ENCODE measurements at places on chromosomes 2 and 18.

DNA sequence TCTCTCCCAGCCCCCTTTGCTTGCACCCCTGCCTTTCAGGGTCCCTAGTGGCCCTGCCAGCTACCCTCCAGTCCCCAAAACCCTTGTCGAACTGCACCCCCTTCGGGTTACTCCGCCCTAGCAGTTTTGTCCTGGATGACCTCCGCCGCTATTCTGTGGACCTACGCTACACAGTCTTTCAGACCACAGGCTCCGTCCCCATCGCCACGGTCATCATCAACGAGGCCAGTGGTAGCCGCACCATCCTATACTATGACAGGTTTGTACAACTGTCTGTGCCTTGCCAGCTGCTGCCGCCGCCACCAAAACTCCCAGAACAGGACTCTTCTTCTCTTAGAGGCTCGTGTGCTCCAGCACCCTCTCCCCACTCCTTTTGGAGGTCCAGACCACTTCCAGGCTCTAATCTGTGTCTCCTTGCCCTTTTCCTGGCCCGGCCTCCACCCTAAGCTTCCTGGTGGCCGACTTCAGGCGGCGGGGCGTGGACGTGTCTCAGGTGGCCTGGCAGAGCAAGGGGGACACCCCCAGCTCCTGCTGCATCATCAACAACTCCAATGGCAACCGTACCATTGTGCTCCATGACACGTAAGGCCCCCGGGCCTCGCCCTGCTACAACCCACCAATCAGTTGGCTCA lies 7.9 kb downstream of the KHK start:
- DNase-seq = no peak

GRCh38 chr2:124254621-124255020 lies 229.5 kb downstream of the CNTNAP5 start:
- DNase-seq = no peak

GRCh38 chr2:182951948-182952663 lies 85.7 kb upstream of the FRZB start:
- no peak for DNase-seq

DNA sequence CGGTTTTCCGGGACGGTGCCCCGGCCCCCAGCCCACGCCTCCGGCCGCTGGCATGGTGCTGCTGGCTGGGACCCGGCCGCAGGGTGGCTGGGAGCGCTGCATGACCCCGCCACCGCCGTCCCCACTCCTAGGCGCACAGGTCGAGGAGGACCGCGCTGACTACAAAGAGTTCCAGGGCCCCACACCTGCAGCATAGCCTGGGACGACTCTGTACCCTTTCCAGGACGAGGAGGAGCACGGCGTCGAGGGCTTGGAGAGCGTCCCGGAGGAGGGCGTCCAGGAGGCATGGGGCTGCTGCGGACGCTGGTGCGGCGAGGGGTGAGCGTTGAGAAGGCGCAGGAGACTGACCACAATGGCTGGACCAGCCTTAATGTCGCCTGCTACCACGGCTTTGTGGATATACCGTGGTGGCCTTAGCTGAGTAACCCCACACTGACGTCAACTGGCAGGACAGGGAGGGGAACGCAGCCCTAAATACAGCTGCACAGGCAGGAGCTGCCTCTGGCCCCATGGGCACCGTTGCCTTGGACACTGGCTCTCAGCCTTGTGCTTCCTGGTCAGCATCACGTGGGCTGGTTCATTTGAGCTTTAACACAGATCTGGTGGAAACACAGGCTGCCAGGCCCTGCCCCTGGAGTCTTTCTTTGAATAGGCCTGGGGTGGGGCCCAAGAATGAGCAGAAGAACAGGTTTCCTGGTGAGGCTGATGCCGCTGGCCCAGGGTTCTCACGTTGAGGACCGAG lies 40.9 kb upstream of the TRIM43B start:
- no peak for DNase-seq

DNA sequence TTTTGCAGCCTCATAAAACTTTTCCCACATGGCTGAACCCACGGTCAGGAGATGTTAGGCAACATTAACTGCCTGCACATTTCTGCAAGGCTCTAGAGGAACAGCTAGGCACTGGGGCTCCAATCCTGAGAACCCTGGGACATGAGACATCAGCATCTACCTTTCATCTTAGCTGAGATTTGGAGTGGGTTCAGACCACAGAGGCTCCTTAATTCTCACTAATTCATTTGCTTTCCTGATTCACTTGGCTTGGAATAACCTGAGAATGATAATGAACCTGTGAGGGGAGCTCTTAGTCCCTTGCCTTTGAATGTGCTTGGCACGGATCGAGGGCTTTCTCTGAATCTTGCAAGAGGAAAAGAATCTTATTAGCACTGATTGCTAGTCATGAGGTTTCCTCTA lies 266.2 kb downstream of the FIGN start:
- no peak for DNase-seq

- peak; percentile 78 for DNase-seq
Observed at GRCh38 chr18:32919799-32920198, 147.0 kb upstream of the KLHL14 start.

DNA sequence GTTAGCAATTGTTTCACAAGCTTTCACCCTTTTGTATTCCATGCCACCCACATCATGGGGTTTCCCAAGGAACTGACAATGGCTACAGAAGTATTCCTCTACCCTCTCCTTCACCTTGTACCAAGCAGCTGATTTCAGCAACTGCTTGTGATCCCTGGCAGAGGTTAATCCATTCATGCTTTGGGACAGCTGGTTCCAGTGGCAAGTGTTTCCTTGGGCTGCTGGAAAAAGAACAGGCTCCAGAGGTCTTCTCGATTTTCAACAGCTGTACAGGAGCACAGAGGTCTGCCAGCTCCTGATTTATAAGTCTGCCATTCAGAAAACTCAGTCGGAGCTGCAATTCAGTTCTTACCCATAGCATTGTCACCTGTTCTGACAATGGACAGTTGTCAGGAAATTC lies 239.2 kb upstream of the CWC22 start:
- no peak for DNase-seq

GRCh38 chr2:43491065-43491639 lies 104.7 kb downstream of the THADA start:
- DNase-seq = no peak

GRCh38 chr2:11621410-11621809 lies 48.6 kb downstream of the NTSR2 start:
- DNase-seq = no peak

- DNase-seq = peak; percentile 24
Observed at GRCh38 chr2:33395655-33396249, 80.7 kb upstream of the RASGRP3 start.

DNA sequence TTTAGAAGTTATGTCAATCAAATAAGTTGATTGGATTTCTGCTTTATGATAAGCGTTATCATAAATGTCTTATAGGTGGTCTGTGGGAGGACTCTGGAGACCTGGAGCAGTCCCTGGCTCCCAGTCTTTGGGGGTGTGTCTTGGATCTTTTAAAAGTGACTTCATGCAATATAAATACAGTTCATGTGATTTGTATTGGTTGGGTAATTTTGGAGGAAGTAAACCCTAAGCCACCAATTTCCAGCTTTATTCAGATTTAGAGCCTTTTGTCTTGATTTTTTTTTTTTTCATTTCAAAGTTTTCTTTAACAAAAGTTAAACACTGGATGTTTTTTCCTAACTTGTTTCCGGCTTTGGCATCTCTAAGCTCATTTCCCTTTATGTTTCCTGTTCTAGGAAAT lies 68.8 kb downstream of the MAP4K4 start:
- DNase-seq = no peak

GRCh38 chr2:150491943-150492342 lies 4.5 kb upstream of the RND3 start:
- DNase-seq = no peak

- DNase-seq = no peak
Observed at GRCh38 chr18:43578706-43579105, 301.4 kb upstream of the SYT4 start.

DNA sequence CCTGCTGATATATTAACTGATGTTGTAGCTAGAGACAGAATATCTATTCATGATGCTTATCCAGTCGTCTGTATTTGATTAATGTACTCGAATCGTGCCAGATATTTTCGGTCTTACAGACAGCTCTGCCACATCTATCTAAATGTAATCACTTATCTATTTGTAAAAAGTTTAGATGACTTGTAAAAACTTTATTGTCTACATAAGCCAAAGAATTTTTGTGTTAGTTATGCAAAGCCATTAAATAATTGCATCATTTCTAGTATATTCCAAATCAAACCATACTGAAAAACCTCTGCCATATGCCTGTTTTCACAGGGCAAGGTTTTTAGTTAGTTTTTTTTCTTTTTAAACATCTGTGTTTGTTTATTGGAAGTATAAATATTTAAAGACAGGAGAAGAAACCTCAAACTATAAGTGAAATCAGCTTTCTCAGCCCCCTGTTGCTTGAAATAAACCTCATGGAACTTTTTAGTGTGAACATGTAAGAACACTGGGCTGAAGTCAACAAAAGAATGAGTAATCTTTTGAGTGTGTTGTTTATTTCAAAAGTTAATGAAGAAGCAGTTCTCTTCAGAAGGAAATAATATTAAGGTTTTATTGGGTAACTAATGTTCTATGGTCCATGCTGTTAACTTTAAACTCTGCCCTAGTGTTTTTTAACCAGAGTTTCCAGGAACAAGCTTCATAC lies 657.6 kb upstream of the SYT4 start:
- no peak for DNase-seq

GRCh38 chr2:85560812-85561279 lies 447 bp downstream of the GGCX start:
- no peak for DNase-seq

DNA sequence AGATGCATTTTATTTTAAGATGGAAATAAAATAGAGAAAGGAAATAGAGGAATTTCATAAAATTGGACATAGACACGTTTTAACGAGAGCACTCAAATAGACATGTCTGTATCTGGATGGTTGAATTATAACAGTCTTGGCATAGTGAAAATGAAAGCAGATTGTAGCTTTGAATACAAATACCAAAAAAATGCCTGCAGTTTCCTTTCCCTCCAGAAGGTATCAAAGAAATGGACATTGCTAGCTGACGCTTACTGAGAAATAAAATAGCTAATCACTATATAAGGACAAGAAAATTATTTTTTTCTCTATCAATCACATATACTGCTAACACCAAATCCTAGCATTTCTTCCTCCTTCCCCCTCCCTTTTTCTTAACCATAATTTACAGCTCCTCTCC lies 11.4 kb upstream of the MAPRE2 start:
- DNase-seq = peak; percentile 28

- DNase-seq = no peak
Observed at GRCh38 chr2:26679867-26680266, 12.7 kb upstream of the KCNK3 start.

DNA sequence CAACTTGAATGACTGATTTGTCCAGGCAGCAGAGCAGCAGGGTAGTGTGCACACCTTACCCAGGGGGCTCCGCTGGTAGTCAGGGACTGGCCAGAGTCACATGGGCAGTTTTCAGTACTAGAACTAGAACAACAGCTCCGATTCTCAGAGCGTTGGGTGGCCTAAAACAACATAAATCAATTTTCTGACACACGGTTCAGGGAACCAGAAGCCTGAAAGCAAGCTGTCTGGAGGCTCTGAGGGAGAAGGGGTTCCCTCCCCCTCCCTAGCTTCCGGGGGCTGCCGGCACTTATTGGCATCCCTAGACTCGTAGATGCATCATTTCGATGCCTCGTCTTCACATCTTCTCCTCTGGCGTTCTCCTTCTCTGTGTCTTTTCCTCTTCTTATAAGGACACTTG lies 13.4 kb upstream of the ITGB6 start:
- DNase-seq = no peak

DNA sequence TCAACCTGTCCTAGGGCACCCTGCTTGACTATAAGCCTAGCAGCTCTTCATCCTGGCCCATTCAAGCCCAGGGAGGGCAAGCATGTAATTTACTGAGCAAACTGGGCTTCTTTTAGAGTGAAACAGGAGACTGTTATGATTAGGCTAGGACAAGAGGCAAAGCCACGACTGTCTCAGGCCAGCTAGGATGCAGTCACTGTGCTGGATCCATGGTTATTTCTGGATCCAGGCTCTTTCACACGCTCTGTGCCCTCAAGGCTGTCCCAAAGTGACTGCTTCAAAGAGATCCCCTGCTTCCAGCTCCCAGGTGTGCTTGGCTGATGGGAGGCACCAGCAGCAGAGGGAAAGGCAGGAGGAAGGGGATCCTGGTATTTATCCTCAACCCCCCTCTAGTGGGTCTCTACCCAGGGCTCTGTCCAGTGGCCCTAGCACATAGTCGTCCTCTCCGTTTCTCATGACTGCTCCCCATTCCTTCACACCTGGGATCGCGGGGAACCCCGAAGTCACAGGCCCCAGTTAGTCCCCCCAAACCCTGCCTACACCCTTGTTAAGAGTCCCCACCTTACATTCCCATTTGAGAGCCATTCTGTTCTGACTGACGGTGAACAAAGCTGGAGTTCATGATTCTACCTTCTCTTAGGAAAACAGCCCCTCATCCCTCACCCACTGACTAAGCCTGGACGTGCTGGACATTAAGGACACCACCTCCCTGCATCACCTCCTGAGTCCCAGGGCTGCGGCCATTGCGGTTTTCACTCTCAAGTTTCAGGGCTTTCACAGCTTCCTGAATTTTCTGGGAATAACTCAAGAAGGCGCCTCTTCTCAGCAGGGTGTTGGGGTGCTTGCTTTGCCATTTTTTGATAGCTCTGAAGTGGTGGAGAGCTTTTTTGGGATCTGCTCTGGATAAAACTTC lies 63.2 kb downstream of the POLR1A start:
- DNase-seq = no peak

DNA sequence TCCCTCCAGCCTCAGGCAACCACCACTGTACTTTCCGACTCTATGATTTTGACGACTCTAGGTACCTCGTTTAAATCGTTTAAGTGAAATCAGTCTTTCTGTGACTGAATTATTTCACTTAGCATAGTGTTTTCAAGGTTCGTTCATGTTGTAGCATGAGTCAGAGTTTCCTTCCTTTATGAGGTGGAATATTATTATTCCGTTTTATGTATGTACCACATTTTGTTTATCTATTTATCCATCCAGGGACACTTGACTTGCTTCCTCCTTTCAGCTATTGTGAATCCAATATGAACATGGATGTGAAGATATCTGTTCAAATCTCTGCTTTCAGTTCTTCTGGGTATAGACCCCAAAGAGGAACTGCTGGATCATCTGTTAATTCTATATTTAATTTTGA lies 19.1 kb downstream of the IL1R2 start:
- no peak for DNase-seq

GRCh38 chr2:32478889-32479620 lies 122.2 kb downstream of the BIRC6 start:
- DNase-seq = no peak
